Activated CD4-positive, alpha-beta T cell treated with anti-CD3 and anti-CD28 coated beads, Interleukin-2, Interleukin-4, amounts not matched to agents 100 ng/mL and 50 ng/mL, durations not matched to agents 16 hours and 8 hours (primary cell): ENCODE measurements at places on chromosomes 1 and 21.
A peak's percentile ranks its signal among the peaks of the same experiment; 100 is the strongest.

DNA sequence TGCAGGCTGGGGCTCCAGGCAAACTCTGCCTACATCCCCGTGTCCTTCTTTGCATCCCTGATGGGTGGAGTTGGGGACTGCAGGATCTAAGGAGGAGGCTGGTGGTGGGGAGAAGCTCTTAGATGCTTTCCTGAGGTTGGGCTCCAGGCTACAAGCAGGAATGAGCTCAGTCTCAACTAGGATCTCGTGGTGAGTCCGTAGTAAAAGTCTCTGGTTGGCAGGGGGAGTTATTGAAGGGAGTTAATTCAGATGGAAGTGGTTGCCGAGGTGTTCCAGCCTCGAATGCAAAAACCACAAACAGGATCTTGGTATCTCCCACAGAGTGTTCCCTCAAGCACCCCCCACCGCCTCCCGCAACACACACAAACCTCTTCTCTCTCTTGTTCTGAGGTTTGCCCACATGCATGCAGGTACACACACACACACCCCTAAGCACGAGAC is 35.0 kb downstream of the TMCC2 start:
- no peak for DNase-seq

- DNase-seq, result no peak
Measured at GRCh38 chr1:237032029-237032428, 10.0 kb upstream of the RYR2 start.

DNA sequence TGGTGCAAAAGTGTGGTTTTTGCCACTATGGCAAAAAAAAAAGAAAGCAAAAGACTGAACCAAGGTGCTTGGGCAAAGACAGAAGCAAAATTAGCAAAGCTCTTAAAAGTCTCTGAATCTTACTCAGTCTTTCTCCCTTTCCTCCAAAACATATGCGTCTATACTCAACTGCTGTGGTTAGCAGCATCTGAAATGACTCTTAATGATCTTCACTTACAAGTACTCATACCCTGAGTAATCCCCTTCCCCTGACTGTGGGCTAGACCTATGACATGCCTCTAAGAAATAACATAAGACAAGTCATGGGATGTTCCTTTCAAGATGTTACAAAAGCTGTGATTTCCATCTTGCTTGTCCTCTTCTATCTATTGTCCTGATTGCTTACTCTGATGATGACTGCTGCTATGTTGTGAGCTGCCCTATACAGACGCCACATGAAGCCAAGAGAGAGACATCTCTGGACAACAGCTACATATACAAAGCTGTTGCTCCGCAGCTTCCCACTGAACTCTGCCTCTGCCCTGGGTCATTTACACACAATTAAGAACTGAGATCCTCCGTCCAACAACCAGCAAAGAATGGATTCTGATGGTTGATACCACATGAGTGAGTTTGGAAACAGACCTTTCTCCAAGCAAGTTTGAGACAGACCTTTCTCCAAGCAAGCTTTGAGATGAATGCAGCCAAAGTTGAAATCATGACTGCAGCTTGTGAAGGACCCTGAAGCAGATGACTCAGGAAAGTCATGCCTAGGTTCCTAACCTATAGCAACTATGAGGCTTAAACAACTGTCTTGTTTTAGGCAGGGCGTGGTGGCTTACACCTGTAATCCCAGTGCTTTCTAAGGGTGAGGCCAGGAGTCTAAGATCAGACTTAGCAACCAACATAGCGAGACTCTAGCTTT is 55.2 kb downstream of the PUM1 start:
- peak; percentile 88 for DNase-seq

DNA sequence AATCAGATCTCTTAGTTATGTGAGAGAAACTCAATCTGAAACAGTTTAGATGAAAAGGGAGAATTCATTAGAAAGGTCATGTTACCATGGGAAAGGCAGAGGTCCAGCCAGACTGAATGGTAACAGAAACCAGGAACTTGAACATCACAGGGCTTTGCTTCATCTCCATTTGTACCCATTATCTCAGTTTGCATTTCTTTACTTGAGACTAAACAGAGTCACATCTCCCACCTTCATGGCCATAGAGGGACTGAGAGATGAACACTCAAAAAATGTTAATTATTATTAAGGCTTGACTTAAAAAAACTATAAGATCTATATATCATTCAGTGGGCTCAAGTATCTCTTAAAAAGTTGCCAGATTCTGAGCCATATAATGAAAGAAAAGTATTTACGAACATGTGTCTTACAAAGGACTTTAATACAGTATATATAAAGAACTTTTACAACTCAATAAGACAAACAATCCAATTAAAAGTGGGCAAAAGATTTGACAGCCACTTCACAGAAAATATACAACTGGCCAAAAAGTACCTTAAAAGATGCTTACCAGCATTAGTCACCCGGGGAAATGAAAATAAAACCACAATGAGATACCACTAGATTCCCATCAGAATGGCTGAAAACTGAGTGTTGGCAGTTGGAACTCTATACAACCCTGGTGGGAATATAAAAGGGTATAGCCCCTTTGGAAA is 13.2 kb downstream of the KYAT3 start:
- peak; percentile 32 for DNase-seq

DNA sequence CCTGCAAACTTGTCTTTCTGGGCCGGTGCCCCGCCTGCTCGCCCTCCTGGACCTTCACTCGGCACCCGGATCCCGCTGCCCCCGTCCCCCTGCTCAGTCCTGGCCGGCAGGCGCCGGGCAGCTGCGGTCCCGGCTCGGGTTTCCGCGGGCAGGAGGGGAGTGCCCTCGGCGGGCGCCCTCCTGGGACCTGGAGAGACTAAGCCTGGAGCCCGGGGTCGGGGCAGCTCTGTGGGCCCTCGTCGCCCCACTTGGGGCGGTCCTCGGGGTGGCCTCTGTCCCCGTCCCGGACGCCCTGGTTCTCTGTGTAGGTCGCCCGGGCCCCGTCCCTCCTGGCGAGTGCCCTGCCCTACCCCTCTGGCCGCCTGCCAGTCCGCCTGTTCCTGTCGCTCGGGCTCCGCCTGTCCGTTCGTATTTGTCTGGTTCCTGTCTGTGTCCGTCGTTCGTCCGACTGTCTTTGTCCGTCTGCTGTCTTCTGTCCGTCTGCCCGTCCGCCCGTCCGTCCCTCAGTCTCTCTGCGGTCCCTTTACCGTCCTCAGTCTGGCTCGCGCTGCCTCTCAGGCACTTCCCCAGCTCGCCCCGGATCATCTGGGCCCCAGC is 490 bp downstream of the SERINC2 start:
- DNase-seq, result no peak

DNA sequence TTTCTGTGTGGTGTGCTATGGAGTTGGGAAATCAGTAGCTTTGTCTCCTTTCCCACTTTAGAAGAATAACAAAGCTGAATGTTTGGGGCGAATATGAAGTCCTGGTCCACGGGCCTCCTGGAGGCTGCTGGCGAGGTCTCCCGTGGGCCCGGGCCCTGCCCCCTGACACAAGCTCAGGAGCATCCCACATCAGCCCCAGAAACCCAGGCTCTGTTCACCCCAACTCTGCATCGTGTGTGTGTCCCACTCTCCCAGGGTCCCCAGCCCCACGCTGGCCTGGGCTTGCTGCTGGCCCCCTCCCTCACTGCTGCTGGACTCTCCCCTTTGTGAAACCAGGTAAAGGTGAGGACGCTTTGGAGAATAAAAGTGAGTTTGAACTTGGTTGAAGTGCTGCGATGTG is 8.1 kb downstream of the PRDM16 start:
- DNase-seq, result no peak

GRCh38 chr1:41696381-41696780 is 211.9 kb upstream of the EDN2 start:
- no peak for DNase-seq

DNA sequence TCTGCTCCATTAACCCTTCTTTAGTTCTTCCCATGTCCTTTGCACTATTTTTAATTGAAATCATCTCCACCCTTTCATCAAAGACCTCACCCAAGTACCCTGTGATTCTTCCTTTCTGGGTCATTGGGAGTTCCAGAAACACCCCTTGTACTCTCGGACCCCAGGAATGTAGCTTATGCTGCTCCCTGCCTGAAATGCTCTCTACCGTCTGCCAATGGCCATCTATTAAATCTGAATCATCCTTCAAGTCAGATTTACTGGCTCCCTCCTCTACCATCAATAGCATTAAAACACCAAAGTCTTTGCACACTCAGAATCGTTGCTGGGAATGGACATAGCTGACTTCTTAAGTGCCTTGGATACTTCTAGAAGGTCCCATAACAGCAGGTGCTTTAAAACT is 73.2 kb upstream of the GADD45A start:
- DNase-seq, result no peak

DNA sequence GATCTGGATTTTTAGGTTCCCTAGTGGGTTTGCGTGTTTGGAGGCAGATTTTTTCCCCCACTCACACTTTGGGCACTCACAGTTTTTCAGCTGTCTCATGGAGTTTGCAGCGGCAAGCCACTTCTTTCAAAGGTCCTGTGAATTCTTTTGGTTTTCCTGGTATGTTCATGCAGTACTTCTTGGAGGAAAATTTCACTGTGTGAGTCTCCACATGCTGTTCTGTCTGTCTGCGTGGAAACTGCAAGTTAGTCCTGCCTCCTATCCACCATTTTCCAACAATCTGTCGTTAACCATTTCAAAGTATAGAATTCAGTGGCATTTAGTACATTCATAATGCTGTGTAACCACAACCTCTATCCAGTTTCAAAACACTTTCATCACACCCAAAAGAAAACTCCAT is 793 bp upstream of the FMO1 start:
- DNase-seq, result no peak

DNA sequence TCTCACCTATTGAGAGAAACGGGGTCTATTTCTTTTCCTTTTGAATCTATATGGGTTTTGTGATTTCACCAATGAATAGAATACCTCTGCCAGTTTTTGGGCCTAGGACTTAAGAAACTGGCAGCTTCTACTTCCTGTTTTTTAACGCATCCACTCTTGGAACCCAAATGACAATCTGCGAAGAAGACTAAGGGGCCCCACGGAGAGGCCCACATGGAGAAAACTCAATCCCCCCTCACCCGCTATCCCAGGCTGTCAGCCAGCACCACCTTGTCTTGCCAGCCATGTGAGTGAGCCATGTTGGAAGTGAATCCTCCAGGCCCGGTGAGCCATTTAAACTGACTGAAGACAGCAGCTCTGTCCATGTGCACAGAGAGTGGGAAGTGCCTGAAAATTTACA is 3.6 kb upstream of the HENMT1 start:
- no peak for DNase-seq

GRCh38 chr1:114597949-114598348 is 16.5 kb upstream of the BCAS2 start:
- DNase-seq, result no peak

DNA sequence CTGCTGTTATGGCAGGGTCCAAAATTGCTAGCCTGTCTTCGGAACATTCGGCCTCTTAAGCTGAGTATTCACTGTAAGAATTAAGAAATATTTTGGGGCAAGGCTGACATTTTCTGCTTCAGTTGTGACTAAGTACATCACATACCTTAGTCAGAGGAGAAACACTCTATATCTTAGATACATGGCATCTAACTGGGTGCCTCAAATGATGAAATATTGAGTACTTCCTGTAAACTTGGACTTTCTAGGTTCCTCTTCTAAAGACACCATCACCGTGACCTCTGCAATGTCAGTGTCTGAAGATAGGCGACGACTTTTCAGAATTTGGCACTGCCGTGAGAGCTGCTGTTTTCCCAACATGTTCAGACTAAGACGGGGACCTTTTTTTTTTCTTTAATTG is 65.6 kb downstream of the PCBP3 start:
- no peak for DNase-seq

DNA sequence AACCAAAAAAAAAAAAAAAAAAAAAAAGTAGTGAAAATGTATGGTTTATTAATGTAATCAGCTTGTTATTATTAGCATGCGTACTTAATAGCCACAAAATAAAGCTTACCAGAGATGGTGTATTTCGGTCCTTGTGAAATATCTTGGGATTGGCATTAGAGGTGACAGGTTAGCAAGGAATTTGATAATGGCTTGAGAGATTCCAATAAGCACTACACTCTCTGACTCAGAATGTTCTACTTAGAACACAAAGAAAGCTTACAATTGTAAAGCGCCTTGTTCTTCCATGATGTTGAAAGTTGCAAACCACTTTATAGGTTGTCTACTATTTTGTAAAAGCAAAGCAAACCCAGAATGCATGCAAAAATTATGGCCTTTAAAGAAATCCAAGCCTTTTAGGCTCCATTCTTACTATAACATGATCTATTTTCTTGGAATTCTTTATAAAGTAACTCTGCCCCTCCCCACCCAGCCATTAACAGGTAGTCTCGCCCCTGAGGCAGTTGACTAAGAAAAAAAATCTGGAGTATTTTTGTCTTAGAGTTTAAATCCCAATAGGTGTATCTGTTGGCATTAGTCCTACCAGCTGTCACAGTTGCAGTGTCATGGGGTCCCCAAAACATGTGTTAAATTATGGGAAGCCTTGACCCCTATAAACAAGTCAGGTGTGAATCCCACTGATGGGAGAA is 129.2 kb downstream of the DHRS3 start:
- no peak for DNase-seq

DNA sequence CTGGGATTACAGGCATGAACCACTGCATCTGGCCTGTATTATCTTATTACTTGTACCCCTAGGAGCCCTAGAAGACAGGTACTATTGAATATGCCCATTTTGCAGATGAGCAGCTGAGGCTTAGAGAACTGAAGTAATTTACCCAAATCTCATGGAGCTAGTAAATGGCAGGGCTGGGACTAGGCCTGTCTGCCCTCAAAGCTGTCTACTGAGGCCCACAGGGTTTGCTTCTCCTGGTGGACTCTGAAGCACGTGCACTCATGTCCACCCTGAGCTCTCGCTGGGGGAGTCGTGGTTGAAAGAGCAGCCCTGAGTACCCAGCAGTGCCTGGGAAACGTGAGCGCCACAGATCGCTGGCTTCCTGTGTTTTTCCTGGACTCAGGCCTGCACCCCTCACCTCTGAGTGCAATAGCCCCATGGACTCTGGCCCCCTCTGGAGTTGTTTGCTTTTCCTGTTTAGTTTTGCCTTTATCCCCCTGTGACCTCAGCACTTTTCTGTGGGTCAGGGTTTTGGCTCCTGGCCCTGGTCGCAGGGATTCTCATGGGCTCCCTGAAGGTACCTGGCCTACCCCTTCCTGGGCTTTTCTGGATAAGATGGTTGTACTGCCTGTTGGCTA is 52.4 kb downstream of the ARHGEF10L start:
- DNase-seq, result no peak

DNA sequence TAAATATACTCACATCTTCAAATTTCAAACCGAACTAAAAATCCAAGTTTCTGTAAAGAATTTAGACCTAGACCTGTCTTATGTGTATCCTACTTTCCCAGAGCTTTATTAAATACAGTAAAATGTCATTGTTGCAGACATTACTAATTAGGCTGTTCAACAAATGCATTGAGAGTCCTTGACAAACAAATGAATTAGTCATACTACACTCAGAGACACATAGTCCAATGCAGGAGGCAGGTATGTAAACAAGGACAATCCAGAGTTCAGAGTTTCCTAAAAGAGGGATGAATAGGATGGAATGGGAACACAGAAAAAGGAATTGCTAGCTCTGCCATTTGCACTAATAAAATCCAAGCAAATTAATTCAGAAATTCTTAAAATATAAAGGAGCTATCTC is 1.6 kb upstream of the EGLN1 start:
- no peak for DNase-seq

GRCh38 chr1:230286166-230286889 is 139.8 kb downstream of the PGBD5 start:
- no peak for DNase-seq
